ENCODE measurements at places on chromosomes 1 and 21.

DNA sequence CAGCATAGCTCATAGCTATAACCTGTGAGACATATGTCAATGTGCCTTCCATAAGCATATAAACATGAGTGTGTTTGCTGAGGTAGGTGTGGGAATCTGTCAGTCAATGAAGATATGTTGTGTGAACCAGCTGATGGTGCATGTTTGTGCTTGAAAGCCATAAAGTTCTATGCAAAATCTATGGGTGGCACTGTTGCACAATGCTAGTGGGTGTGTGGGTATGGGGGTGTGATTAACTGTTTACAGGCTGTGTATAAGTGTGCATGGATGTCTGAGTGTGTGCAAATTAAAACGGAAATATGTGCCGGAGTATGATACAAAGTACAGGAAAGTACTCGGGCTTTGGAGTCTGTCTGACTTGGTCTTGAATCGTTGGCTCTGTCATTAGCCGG is 1.0 kb upstream of the ATP2B4 start:
- DNase-seq, result no peak

GRCh38 chr21:25904044-25904695 is 169.4 kb downstream of the GABPA start:
- no peak for DNase-seq

DNA sequence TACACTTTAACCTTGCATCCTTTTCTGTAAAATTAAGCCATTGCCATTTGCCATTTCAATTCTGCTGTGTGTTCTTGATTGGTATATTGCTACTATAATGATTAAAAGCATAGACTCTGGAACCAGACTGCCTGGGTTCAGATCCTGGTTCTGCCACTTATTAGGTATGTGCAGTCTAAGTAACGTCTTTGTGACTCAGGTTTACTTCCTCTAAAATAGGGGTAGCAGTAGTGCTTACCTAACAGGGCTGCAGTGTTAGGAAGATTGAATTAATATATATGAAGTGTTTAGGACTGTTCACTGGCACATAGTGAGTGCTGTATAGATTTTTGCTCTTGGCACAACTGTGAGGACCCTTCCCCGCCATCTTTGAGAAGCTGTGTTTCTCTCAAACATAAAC is 4.4 kb downstream of the CDC42 start:
- no peak for DNase-seq

- no peak for DNase-seq
Observed at GRCh38 chr1:177952249-177952648, 17.6 kb downstream of the SEC16B start.

DNA sequence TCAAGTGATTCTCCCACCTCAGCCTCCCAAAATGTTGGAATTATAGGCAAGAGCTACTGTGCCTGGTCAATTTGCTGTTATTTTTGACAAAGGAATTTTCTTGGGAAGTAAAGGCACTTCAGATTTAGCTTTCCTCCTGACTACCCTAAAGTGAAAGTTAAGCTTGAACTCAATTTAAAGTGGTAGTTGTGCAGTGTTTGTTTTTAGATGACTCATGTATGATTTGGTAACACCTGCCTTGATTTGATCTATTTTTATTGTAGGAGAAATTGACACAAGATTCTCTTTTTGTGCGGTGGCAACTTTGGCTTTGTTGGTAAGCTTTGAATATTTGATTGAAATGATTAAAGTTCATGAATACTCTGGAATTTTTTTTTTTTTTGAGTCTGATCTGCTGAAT is 5.0 kb downstream of the RABGGTB start:
- DNase-seq, result no peak

DNA sequence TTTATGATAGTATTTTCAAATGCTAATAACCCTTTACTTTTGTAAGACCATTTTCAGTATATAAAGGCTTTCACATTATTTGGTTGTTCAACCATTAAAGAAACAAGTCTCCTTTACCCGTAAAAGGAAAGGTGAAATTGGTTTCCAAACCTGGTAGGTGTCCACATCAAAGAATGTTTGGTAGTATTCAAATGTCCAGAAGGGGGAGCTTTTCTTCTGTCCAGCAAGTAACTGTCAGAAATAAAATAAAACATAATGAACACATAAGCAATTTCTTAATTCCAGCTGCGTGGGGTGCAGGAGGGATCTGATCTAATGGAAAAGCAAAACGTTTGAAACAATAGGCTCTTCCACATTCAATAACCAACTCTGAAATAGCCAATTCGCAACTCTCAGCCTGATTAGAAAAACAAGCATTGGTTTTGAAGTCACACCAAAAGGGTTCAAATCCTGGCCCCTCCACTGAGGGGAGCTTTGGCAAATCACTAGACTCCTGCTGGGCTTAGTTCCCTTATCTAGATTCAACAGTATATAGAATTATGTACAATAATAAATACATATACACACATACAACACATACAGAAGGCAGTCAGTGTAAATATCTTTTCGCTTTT is 11.0 kb downstream of the YIPF1 start:
- DNase-seq, result no peak

- DNase-seq, result no peak
Observed at GRCh38 chr1:232982238-232982944, 32.0 kb downstream of the NTPCR start.

GRCh38 chr1:162696286-162696862 is 64.1 kb downstream of the DDR2 start:
- no peak for DNase-seq

GRCh38 chr1:81666586-81666985 is 134.1 kb upstream of the ADGRL2 start:
- DNase-seq, result no peak

- no peak for DNase-seq
Observed at GRCh38 chr1:219993554-219994433, 52.5 kb downstream of the EPRS1 start.

DNA sequence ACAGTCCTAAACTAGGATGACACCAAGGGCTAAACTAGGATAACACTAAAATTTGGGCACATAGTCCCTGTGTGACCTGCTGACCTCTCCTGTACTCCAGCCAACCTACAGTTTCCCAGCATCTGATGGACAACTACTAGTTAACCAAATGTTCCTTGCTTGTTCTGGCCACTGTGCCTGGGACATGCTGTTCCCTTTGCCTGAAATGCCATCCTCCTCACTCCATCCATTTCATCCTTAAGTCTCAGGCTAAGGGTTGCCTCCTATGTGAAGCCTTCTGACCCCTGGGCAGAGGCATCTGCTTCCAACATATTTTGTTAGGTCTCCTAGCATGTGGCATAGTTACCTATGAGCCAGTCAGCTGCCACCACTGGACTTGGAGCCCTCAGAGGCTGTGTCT is 204.9 kb upstream of the JUN start:
- DNase-seq, result no peak

- DNase-seq, result no peak
Observed at GRCh38 chr1:81186261-81186660, 614.5 kb upstream of the ADGRL2 start.

DNA sequence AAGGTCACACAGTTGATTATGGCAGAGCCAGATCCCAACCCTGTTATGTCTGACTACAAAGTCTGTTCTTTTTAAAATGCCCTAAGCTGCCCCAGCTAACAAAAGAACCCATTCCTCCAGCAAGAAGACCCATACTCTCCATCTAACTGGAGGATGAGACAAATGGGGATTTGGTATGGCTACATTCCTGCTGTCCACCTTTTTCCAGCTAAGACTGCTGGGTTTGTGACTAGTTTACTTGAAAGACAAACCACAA is 112.8 kb downstream of the KIAA0319L start:
- no peak for DNase-seq

DNA sequence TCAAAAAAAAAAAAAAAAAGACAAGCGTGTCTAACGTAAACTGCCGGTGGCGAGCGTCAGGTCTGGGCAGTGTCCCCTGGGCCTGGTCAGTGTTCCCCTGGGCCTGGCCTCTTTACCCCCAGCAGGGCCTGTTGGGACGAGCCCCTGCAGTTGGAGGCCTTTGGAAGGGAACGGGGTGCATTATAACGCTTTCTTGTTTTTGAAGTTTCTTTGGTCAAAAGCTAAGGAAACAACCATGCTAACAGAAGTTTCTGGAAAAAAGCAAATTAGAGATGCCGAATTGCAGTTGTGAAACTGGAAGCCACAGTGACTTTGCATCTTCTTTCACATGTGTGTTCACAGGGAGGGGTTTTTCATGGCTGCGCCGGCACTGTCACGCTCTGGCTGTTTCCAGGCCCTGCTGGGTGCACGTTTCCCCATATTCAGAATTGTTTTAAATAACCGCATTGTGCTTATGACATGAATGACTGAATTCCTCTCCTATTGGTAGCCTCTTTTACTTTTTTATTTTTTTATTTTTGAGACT is 16.0 kb downstream of the RRP1 start:
- DNase-seq, result no peak

- no peak for DNase-seq
Observed at GRCh38 chr1:1982379-1983232, 21.0 kb downstream of the CFAP74 start.

- no peak for DNase-seq
Observed at GRCh38 chr1:200558866-200559459, 61.6 kb downstream of the KIF14 start.

DNA sequence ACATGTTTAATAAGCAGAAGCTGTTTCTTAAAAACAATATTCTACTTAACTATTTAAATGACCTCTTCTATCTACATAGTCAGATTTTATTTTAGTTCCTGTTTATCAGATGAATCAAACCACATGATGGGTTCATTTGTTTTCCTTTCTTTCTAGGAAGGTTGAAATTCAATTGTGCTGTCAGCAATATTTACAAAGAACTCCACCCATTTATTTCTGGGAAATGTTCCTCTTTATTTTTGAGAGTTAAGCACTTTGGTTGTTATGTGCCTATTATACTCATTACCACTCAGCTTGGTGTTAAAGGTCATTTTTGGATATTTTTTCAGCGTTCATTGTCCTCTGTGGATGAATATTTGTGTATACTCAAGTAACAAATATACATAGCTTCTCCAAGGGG is 84.9 kb downstream of the C4BPA start:
- DNase-seq, result no peak

DNA sequence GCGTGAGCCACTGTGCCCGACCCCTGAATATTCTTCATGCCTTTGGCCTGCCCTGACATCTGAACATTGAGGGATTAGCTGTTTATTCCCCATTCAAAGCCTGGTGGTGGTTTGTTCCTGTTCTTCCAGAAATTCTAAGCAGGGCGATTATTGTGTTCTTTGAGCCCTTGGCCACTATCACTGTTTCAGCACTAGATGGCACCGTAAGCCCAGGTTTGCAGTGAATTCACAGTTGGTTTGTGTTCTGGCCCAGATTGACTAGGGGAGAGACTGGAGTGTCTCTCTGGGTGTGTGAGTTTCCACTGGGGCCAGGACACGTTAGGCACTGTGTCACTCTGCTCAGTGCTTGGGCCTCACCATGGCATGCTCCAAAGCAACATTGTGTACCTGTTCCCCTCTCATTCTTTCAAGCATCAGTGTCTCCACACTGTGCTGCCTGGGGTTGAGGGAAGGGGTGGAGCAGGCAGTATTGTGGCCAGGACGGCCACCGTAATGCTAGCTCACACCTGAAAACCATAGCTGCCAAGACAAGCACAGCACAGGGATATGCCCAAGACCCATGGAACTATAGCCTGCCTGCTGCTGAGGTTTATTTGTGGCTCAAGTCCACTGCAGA is 52.7 kb downstream of the PKN2 start:
- DNase-seq, result no peak

DNA sequence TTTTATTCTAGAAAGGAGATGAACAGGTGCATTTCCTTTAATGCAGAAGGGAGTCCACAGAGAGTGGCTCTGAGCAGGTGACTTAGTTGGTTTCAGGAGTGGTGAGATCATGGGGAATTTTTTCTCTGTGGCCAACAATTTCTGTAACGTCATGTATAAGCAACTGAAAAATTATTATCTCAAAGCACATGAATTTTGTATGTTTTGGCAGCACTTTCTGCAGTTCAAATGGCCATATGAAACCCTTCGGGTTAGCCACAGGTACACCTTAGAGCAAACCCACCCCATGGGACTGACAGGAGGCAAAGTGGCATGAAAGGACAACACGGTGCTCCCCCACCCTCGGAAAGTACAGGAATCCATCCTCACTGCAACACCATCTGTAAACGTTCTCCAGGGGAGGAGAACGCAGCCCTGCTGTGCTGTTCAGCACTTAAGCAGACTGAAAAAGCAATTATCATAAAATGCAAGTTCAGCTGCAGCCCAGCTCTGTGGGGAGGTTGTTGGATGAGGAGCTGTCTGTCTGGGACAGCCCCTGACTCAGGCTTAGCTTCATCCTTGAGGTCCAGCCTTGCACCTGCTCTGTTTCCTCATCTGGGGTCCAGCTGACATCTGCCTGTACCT is 55.8 kb upstream of the CLDN14 start:
- no peak for DNase-seq

- DNase-seq, result no peak
Observed at GRCh38 chr1:230816018-230816417, 52.3 kb downstream of the C1orf198 start.

- no peak for DNase-seq
Observed at GRCh38 chr1:22788254-22788661, 77.6 kb downstream of the EPHB2 start.

GRCh38 chr1:204367956-204368355 is 8.2 kb upstream of the PLEKHA6 start:
- DNase-seq, result no peak

DNA sequence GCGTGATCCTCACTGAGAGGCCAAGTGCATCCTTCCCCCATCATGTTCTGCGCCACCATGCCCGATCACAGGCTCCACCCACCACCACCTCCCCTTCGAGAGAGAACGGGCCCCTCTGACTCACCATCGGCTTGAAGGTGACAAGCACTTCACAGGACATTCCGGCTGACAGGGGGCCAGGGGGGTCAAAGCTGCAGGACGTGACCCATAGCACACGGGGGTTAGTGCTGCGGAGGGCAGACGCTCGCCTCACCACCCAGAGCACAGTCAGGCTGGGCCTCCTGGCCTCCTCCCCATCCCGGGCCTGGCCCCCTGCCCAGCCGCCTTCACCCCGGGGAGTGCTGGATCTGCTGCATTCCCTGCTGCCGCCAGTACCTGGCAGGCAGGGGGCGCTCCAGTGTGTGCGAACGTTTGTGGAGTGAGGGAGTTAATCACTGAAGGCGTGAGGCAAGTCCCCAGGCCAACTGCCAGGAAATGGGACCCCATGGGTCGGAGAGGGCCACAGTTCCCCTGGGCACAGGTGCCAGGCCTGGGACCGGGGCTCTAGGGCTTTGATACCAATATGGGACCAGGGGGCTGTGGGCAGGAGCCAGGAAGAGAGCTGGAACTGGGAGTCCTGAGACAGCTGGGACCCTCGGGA is 40.9 kb upstream of the TMEM52 start:
- peak; percentile 66 for DNase-seq

DNA sequence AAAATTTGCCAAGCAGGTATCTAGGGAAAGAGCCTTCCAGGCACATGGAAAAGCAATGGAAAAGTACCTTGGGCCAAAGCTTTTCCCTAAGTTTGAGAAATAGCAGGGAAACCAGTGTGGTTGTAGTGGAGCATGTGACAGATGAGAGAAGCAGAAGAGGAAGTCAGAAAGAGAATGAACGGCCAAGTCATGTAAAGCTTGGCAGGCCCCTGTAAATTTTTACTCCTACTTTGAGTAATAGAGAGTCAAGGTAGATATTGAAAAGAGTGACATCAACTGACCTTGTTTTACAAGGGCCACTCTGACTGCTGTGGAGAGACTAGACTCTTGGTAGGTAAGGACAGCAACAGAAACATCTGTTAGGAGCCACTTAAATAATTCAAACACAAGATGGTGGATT is 180.9 kb upstream of the PRMT6 start:
- DNase-seq, result no peak

Data from stimulated activated CD4-positive, alpha-beta T cell treated with anti-CD3 and anti-CD28 coated beads, Interleukin-12 subunit alpha, Interleukin-12 subunit beta, amount 100 ng/mL, for 4 hours (primary cell).